NCI-H460 (cell line): ENCODE measurements at places on chromosomes 12 and 14.

DNA sequence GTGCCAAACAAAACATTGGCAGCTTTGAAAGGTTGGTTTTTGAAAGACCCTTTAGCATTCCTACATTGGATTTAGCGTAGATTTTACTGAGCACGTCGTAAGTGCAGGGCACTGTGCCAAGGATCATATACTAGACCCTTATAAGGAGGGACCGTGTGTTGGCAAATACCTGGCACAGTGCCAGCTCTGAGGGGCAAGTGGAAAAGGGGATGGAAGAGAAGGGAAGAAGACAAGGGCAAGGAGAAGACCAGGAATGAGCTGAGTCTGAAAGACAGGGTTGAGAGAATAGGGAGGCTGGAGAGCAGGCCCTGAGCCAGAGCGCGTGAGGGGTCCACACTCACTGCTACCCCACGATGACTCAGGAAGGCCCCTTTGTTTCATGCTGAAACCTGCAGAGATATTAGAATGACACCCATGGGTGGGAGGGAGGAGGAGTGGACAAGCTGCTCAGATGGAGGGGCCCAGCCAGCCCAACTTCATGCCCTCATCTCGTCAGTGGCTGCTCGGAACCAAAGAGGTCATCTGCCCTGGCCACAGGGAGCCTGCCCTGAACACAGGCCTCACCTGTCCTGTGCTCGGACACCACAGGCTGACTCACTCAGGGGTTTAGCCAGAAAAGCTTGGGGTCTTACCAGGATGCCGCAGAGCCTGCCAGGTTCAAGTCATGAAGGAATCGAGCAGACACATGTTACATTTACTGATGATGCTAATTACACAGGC, 25.0 kb downstream of the RAB35 start:
- DNase-seq, result no peak

- DNase-seq, result no peak
Measured at GRCh38 chr14:68666236-68666635, 126.6 kb downstream of the ZFP36L1 start.

- DNase-seq, result no peak
Measured at GRCh38 chr12:66080791-66081190, 49.8 kb downstream of the LLPH start.

- no peak for DNase-seq
Measured at GRCh38 chr12:104632724-104633201, 176.0 kb downstream of the CHST11 start.

- no peak for DNase-seq
Measured at GRCh38 chr12:50187084-50187900, 20.1 kb upstream of the CERS5 start.

DNA sequence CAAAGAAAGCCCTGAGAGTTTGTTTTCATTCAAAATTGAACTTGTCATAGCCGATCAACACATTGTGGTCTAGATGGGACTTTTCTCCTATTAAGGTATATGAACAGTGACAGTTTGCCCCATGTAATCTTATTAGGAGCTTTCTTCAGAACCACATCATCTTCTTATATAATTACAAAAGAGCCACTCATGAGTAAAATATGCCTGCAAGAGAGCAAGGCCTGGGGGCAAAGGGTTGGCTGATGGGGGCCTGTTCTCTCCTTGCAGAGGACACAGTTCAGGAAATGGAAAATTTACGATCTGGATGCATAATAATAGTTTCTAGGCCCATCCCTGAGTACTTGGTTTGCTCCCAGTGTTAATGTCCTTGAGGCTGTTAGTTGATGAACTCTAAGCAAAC, 87.8 kb downstream of the FLRT2 start:
- no peak for DNase-seq

- no peak for DNase-seq
Measured at GRCh38 chr12:77751939-77752338, 78.8 kb upstream of the NAV3 start.

GRCh38 chr12:85155791-85156190, 119.6 kb downstream of the LRRIQ1 start:
- peak; percentile 45 for DNase-seq

- no peak for DNase-seq
Measured at GRCh38 chr12:6185961-6186827, 14.0 kb upstream of the CD9 start.

- no peak for DNase-seq
Measured at GRCh38 chr12:10067942-10068341, 30.8 kb downstream of the CLEC1A start.

GRCh38 chr14:99229654-99230207, 42.3 kb downstream of the BCL11B start:
- DNase-seq, result no peak

GRCh38 chr12:77047341-77048109, 17.8 kb downstream of the E2F7 start:
- DNase-seq, result no peak

GRCh38 chr14:105390849-105391500, 7.4 kb upstream of the TEX22 start:
- no peak for DNase-seq

DNA sequence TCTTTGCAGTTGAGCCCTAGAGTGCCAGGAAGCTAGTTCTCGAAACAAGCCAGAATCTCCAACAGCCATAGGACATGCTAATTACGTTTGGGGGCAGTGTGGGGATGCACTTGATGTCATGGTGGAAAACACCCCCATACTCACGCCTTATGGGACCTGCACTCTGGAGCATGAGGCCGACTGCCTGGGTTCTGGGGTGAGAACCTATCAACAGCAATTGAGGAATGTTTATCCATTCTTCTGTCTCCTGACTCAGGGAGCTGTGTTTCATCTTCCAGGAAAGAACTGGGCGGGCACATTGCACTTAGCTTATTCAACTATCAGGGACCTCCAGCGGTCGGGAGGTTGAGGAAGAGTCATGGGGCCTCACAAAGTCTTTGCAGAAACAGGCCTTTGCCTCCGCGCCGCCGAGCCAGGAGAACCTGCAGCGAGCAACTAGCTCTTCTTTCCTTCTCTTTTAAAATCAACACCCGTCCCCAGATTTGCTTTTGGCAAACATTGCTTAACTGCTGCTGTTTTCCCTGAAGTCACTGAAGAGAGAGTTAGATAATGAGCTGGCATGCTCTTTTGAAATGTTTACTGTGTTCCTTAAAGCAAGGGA, 226.1 kb upstream of the DIO3 start:
- DNase-seq, result no peak

DNA sequence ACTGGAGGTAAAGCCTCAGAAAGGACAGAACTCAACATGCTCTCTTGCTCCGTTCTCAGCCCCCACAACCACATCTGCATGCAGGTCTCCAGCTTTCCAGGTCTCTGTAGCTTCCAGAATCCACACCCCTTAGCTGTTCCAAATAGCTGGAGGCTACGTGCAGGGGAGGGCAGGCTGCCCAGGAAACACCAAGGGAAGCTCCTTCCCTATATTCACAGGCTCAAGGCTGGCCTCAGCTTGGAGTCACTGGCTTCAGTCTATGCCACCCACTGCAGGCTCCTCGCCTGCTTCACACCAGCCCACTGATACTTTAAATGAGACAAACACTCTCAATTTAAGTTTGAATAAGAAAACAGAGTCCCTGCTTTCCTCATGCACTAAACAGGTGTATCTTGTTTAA, 73.3 kb downstream of the ASCL4 start:
- DNase-seq, result no peak
